ENCODE measurements at places on chromosomes 7 and 10.

- no peak for DNase-seq
These were observed 4.1 kb downstream of the XPNPEP1 start for GRCh38 chr10:109919220-109919619.

DNA sequence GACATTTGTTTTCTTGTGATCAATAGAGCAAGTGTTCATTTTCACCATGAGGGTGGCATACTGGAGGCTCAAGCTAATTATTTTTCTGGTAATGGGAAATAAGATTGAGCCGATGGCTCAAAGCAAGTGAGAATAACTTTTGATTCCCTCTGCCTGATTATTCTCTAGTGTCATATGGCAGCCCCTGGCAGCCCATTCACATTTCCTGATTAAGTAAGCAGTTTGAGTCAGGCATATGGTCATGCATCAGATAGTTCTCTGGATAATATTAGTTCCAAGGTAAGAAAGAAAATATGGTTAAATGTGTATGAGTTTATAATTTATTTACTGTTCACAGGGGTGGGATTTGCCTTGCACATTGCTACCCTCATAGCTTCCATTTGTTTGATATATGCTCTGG is 109.2 kb downstream of the DYNC1I1 start:
- no peak for DNase-seq

GRCh38 chr10:126321440-126321839 is 66.8 kb downstream of the ADAM12 start:
- DNase-seq = no peak

GRCh38 chr10:79239275-79239779 is 107.9 kb upstream of the PPIF start:
- DNase-seq = no peak

DNA sequence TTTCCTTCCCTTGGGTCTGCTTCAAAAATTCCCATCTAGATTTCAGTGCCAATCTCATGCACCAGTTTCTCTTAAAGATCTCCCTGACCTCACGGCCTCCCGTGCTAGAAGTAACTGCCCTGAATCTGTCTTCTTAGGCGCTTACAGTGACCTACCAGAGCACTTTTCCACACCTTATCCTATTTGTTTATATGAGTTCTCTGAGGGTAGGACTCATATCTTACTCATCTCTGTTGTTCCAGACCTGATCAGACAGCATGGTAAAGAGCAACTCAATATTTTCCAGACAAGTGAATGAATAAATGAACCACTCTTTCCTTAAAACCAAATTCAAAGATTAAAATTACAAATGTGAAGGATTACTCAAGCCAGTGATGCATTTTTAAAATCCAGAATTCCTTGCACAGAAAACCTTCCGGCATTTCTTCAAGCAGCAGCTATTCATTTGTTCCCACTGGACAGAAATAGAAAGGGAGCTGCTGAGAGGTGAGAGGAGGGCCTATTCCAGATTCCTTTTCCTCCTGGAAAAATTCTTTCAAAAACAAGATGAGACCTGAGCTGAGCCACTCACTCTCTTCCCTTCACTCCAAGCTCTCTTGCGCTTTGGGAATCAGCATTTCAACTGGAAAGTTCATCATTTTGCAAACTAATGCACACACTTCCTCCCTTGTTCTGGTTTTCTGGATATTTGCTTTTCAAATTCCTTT is 94.6 kb downstream of the ELMO1 start:
- no peak for DNase-seq

DNA sequence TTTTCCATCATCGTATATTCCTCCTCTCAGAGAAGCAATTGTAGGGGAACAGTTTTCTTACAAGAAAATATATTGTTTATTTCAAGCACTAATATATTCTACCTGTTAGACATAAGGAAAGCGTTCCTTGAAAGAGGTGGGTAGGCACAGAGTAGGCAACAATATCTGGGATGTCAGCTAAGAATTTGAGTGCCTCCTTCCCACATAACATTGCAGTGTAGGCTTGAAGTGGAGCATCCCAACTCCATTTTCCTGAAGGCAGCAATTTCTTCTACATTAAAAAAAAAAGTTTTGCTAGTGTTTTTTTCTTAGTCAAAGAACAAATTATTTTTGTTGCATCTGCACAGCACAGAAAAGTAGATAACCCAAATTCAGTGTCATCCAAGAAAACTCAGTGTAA is 20.8 kb downstream of the BCAP29 start:
- DNase-seq = no peak

- no peak for DNase-seq
These were observed 40.2 kb downstream of the HECW1 start for GRCh38 chr7:43152696-43153095.

DNA sequence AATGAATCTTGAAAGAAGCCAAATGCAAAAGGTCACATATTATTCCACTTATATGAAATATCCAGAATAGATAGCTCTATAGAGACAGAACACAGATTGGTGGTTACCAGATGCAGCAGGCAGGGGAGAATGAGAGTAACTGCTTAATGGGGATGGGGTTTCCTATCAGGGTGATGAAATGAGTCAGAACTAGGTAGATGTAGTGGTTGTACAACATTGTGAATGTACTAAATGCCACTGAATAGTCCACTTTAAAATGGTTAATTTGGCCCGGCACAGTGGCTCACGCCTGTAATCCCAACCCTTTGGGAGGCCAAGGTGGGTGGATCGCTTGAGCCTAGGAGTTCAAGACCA is 9.4 kb upstream of the SLC25A28 start:
- no peak for DNase-seq

GRCh38 chr10:122504610-122504950 is 43.2 kb downstream of the HTRA1 start:
- no peak for DNase-seq

- no peak for DNase-seq
These were observed 10.2 kb downstream of the TCF7L2 start for GRCh38 chr10:112960151-112960681.

- DNase-seq = no peak
These were observed 260.0 kb downstream of the GATA3 start for GRCh38 chr10:8314486-8314885.

DNA sequence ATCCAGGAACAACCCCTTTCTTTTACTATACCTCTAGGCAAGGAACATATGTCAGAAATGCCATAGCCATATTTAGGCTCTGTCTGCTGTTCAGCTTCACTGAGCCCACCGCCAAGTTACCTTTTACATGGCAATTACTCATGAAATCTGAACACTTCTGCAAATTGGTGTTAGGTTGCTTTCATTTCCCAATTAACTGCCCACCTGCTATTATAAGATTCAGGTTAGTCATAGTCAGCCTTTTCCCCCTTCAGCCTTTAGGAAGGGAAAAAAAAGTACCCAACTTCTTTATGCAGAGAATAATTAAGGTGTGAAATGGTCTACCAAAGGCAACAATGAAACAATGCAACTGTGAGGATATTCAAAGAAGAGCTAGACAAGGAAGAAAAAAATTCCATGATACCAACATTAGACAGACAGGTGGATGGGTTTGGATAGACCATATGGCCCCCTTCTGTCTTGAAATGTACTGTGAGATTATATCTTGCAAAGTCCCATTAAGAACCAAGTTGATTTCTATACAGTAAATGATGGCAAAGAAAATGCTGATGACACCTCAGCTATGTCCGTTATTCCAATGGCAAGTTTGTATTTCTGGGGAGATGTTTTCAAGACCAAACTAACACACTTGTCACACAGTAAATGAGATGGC is 442.1 kb upstream of the NRP1 start:
- DNase-seq = no peak

GRCh38 chr10:35007858-35008301 is 82.3 kb downstream of the CUL2 start:
- DNase-seq = no peak

GRCh38 chr10:78925800-78926319 is 142.9 kb upstream of the ZMIZ1 start:
- no peak for DNase-seq

GRCh38 chr10:126022841-126023240 is 126.5 kb downstream of the FANK1 start:
- DNase-seq = no peak

DNA sequence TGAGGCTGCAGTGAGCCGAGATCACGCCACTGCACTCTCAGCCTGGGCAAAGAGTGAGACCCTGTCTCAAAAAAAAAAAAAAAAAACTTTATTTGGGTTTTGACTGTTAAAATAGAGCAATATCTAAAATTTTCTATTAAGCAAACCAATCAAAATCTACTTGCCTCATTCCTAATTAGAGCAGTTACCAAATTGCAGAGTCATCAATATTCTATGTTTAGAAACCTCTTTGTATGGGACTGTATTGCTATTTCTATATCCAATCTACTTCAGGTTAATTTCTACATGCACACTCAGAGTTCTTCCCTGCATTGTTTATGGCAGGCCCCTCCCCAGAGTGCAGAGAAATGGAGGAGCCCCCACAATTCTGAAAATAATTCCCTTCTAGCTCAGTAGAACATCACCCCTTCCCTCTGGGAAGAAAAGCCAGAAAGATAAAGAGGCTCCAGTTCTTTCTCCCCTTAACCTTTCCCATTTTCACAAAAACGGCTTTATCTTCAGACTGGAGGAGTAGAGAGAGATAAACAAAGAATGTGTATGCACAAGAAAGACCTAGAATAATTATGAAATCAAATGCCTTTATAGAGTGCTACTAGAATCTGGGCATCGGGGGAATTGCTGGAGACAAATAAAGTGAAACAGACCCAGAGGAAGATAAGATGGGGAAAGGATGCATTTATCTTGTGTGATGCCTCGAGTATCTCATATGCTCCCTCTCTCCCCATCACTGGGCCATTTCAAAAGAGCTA is 17.9 kb downstream of the SCRN1 start:
- no peak for DNase-seq

DNA sequence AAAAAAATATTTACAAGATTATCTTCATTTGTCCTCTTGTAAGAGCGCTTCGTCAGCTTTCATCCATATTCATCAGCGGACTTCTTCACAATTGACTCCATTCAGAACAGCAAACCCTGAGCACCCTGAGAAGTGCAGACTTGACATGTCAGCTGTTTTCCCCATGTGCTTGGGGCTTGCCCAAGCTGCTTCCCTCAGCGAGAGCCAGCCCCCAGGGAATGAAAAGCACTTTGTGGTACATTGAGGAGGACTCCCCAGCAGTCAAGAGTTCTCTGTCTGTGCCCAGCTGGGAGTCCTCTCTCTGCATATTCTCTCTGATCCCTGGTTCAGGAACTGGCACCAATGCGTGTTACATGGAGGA is 22.7 kb downstream of the HKDC1 start:
- DNase-seq = no peak

DNA sequence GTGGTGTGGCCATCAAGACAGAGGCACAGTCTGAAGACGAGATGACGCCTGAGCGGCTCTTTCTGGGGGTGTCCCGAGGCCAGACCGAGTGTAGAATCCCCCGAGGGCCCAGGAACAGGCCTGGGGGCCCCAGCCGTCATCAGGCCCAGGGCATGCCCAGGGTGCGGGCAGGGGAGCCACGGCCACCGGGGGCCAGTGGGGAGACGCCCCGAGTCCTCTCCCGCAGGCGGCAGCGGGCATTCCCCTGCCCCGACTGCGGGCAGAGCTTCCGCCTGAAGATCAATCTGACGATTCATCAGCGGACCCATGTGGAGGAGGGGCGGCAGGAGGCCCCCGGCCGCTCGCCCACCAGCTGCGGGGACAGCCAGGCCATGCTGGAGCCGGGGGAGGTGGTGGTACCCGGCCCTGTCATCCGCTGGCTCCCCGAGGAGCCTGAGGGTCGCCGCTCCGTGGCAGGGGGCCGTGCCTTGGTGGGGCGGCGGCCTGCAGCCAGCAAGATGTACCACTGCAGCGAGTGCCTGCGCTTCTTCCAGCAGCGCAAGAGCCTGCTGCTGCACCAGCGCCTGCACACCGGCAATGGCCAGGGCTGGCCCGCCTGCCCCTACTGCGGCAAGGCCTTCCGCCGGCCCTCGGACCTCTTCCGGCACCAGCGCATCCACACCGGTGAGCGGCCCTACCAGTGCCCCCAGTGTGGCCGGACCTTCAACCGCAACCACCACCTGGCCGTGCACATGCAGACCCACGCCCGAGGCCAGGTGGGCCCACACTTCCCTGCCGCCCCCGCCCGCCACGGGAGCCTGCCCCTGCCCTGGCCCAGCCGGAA is 19.7 kb downstream of the ZNF783 start:
- no peak for DNase-seq

GRCh38 chr10:34711500-34711899 is 103.6 kb downstream of the PARD3 start:
- DNase-seq = no peak

GRCh38 chr10:121325490-121326231 is 272.6 kb downstream of the FGFR2 start:
- no peak for DNase-seq

DNA sequence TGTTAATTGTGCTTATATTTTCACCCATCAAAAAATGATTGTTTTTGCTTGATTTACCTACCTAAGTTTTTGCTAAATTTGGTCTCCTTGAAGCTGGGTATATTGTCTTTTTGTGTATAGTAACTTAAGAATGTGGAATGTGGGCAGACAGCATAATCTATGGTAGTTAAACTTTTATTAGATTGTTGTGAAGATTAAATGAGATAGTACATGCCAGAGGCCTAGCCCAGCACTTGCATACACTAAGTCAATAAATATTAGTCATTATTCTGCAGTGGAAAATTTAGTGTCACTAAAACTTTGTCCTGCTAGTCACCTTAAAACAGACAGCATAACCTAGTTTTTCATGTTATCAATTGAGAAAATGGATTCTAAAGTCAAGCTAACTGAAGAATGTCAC is 19.3 kb upstream of the RPA3 start:
- DNase-seq = no peak

DNA sequence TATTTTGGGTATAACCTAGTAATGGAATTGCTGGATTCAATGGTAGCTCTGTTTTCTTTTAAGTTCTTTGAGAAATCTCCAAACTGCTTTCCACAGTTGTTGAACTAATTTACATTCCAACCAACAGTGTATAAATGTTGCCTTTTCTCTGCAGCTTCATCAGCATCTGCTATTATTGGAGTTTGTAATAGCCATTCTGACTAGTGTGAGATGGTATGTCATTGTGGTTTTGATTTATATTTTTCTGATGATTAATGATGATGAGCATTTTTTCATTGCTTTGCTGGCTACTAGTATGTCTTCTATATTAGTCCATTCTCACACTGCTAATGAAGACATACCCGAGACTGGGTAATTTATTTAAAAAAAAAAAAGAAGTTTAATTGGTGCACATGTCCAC is 248.6 kb upstream of the MAGI2 start:
- no peak for DNase-seq

DNA sequence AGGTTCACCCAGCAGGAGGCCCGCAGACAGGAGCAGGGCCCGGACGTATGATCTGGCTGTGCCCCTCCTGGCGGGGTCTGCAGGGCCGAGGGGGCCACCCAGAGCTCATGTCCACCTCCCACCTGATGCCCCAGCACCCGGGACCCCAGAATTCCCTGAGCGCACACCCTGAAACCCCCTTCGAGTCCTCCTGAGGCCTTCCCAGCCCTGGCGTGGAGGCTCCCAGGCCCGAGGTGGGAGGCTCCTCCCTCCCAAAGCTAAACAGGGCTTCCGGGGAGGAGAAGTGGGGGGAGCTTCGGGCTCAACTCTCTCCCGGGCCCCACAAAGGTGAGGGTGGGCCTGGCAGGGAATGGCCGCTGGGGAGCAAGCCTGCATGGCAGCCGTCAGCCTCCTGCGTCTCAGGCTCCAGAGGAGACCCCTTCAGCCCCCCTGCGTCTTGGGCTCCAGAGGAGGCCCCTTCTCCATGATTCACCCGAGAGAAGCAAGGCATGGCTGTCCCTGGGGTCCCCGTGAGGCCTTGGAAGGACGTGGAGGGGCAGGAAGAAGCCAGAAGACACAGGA is 30.2 kb downstream of the MICALL2 start:
- DNase-seq = no peak

Data from stimulated activated CD8-positive, alpha-beta memory T cell treated with anti-CD3 and anti-CD28 coated beads, Interleukin-4, amount 100 ng/mL, for 1 hour (primary cell).